ENCODE measurements at places on chromosomes 4 and X.

DNA sequence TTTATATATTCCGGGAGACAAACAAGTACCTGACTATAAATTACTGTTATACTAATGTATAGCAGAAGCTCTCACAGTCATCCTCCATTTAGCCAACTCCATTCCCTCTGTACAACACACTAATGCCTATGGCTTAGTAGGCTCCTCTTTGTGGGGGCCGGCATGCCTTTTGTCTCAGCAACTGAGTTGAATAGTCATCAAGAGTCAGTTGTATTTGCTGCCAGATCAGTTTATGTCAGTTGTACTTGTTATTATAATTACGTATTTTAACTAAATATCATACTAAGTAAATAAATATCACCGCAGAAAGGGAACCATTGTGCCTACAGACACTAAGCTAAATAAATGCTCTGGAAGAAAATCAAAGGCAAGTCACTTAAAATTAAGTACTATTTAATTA lies 9.9 kb downstream of the PRMT9 start:
- DNase-seq: no peak

GRCh38 chrX:22047468-22047867 lies 15.3 kb downstream of the PHEX start:
- DNase-seq: no peak

DNA sequence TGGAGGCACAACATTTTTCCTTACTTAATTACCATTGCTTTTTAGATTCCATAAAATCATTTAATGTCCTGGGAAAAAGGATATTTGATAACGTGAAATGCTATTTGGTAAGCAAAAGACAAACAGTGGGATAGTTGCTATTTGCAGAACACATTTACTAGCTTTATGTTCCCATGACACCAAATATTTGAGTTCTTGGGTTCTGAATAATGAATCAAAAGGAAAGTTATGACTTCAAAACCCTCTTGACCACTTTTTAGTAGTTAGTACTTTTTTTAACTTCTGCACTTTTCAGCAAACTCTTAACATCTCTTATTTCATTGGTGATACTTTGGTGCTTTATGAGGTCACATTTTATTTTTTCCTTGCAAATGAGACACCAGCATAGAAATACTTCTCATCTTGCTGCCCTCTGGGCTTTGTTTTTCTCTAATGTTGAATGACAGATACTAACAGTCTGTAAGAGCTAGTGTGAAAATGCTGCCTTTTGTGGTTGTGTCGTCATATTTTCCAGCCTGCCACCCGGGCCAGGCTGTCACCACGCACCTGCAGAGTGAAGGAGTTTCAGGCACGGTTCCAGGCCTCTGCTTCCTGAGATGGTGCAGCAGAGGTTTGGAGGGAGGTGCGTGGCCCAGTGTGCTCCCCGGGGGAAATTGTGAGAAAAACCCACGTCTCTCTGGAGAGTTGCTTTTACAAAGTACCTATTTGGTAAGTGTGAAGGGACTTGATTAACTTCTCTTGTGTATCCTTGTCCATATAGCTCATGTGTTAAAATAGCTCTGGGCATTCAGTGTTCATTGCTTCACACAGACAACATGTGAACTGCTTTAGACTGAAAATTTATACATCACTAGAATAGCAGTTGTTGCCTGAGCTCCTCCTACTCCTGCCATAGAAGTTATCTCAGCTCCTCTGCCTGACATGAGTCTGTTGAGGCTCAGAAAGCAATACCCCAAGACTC lies 34.7 kb downstream of the MSL3 start:
- peak; percentile 56 for DNase-seq

DNA sequence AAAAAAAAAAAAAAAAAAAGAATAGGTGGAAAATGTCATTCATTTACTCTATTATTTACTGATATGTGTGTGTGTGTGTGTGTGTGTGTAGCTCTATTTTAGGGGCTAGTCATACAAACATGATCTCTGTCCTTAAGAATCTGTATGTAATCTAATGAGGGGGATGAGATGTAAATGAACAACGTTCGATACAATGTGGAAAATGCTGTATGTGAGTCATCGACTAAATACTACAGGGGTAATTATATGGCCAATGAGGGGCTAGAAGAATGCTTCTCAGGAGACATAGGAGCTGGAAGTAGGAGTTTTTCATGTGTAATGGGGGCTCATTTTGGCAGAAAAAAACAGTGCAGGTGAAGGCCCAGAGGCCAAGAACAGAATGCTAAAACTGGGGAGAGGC lies 41.9 kb downstream of the LEF1 start:
- DNase-seq: no peak

DNA sequence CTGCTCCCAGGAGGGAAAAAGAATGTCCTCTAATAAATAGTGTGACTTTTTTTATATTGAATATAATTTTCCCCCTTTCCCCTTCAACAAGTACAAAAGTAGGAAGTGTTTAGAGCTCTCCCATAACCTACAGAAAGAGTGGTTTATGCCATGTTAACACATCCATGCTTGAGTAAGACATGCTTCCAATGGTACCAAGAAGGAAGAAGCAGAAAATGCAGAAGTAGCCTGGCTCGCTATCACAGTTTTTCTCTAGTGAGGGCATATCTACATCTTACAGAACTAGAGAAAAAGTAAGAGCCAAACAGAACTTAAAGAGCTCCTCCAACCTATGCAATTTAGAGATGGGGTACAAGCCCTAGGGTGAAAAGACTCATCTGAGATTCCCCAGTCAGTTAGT lies 82.5 kb downstream of the ARHGEF9 start:
- no peak for DNase-seq

- DNase-seq: no peak
Observed at GRCh38 chr4:141389649-141390048, 169.0 kb downstream of the ZNF330 start.

- no peak for DNase-seq
Observed at GRCh38 chr4:132334081-132334480, 815.0 kb upstream of the PCDH10 start.

- DNase-seq: no peak
Observed at GRCh38 chr4:11014199-11014598, 329.6 kb upstream of the CLNK start.

- no peak for DNase-seq
Observed at GRCh38 chr4:153154007-153154975, 50.0 kb upstream of the TRIM2 start.

DNA sequence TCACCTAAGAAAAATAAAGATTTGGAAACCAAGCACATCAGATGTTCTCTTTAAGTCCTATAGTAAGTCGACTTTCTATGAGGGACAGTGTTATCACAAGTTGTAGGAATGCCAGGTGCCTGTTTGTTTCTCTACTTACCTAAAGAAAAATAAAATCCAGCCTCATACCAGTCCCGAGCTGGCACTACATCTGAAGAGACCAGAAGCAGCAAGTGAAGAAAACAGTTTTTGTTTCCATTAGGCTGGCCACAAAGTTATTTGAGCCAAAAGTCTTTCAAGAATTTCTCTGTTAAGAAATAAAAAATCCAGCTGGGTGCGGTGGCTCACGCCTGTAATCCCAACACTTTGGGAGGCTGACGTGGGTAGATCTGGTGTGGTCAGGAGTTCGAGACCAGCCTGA lies 10.8 kb upstream of the PPARGC1A start:
- no peak for DNase-seq

- no peak for DNase-seq
Observed at GRCh38 chr4:184649971-184650855, 675 bp downstream of the PRIMPOL start.

GRCh38 chr4:81651243-81651899 lies 179.7 kb upstream of the RASGEF1B start:
- DNase-seq: no peak
